Fibroblast of upper back skin (primary cell): ENCODE measurements at places on chromosomes 1 and 21.

- no peak for DNase-seq
Observed at GRCh38 chr1:164629971-164630370, 71.0 kb downstream of the PBX1 start.

- no peak for DNase-seq
Observed at GRCh38 chr1:46580140-46580903, 23.7 kb downstream of the MKNK1 start.

DNA sequence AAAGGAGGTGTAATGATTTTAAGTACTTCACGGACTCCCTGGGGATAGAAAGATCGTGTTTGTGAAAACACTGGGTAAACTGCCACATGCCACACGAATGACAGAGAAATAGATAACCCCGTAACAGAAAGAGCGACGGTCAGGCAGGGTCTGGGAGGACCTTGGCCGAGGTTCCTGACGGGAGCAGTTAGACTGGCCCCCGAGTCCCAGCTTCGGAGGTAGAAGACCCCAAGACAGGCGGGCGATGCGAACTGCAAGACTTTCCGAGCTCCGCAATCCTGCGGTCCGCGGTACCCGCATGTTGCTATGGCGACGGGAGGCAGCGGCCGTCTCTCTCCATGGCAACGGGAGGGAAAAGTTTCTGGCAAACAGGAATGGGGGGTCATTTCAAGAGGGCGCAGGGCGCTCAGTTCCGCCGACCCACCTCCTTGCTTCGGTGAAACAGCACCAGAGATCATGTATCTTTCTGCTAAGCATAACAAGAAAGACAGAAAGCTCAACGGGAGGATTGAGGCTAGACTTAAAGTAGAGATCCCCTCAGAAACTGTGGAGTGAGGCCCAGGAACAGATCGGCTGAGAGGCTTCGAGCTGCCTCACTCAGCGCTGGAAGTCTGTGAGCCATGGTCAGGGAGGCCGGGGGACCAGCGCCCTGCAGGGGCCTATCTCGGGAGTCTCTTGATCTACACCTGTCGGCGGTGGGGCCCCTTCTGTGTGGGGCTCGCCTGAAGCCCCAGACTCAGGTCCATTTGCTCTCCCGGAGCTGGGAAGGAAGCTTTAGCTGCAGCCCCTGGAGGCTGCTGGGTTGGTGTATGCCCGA lies 685 bp upstream of the SYT6 start:
- DNase-seq, result peak; percentile 20

DNA sequence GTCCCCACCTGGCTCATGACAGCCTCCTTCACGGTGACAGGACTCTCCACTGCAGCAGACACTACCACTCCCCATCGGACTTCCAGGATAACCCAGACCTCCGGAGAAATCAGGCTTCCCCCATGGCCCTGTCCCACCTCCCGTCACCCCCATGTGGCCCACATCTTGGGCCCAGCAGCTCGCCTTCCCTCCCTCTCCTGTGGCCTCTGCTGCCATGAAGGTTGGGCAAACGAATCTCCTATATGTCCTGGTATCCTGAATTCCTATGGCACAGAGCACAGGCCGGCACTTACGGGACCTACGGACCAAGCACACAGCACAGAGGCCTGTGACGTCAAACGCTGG lies 82.0 kb downstream of the NPHP4 start:
- DNase-seq, result no peak

- DNase-seq, result no peak
Observed at GRCh38 chr1:82179131-82179530, 378.4 kb downstream of the ADGRL2 start.

GRCh38 chr1:160494620-160495019 lies 28.4 kb downstream of the SLAMF6 start:
- DNase-seq, result no peak

DNA sequence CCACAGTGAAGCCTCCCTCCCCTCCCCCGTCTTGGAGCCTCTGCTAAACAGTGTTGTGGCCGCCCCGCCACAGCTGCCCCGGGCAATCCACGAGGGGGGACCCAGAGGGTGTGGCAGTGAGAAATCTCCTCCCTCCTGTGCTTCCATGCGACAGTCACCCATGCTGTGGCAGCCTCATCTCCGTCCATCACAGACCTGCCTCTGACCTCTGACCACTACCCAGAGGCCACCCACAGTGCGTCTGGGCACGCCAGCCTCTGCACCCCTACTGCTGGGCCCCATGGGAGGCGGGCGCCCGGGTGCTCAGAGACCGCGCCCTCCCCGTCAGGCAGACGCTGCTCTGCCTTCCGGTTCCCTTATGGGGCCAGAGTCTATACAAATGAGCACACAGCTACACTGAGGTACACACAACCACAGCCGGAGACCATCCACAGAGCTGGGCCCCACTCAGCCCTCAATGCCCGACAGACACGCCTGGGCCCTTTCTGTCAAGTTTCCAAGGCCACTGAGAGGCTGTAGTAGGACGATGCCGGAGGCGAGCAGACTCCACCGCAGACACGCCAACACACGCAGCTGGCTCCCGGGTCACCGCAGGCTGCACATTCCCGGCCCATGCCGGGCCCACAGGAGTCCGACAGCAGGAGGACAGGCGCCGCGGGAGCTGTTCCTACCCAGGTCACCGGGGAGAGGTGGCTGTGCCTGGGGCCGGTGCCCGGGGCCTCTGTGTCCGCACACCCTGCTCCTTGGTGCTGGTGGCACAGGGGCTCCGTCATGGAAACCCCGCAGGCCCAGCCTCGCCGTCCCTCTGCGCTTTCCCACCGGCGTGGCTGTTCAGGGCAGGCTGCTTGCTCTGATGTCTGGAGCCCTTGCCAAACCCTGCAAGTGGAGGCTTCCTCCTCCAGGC lies 23.9 kb upstream of the TMEM52 start:
- no peak for DNase-seq

DNA sequence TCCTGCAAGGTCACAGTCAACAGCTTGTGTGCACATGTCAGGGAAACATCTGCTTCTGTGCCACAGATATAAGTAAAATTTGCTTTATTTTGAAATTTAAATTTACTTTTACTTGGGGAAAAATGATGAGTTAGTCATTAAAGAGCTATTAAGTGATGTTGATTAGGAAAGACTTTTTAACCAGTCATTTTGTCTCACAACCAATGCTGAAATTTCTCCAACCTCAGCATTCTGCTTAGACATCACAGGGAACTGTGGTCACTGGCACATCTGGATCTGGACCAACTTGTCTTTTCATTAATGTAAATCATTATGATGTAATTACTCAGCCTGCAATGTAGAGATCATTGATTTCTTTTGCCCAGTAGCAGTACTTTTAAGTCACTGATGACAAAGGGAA lies 301.0 kb downstream of the TTLL7 start:
- DNase-seq, result peak; percentile 24

- no peak for DNase-seq
Observed at GRCh38 chr1:244678697-244679096, 25.8 kb downstream of the DESI2 start.

DNA sequence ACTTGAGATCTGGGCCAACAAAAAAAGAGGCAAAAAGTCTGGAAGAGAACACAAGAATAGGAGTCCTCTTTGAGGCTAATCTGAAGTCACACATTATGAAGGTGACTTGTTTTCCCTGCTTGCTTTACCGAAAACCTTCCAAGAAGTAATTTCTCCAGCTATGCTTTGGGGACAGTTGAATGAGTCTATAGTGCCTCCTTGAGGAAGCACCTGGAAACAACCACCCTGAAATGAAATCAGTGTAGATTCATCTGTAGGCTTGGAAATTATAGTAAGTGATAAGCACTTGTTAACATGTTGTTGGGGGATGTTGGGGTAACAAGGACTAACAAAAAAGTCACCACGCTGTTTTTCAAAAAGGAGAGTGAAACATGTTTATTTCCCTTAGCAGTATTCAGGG lies 23.4 kb upstream of the RPTN start:
- DNase-seq, result peak; percentile 13

GRCh38 chr1:172494166-172494565 lies 38.8 kb upstream of the SUCO start:
- no peak for DNase-seq

- peak; percentile 31 for DNase-seq
Observed at GRCh38 chr21:15688809-15689208, 41.0 kb upstream of the USP25 start.

GRCh38 chr1:164183854-164184635 lies 374.9 kb upstream of the PBX1 start:
- no peak for DNase-seq

GRCh38 chr1:20339811-20340457 lies 49.3 kb downstream of the VWA5B1 start:
- no peak for DNase-seq

GRCh38 chr1:119323216-119323982 lies 45.2 kb upstream of the HAO2 start:
- DNase-seq, result no peak

- DNase-seq, result no peak
Observed at GRCh38 chr1:98406352-98407088, 255.0 kb upstream of the SNX7 start.

DNA sequence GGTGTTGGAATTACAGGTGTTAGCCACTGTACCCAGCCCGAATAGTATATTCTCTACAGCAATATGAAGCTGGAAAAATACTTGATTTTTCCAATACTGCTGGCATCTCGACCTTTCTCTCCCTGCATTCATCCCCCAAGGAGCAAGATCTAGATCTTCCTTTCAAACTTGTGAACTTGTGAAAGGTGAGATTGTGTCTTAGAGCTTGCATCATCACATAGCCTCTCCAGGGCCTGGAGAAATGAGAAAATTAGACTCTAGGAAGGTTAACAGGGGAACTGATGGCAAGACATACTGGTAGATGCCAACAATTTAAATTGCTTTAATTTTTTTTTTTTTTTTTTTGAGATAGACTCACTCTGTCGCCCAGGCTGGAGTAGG lies 2.1 kb downstream of the PRUNE1 start:
- no peak for DNase-seq

GRCh38 chr1:82225421-82226185 lies 424.9 kb downstream of the ADGRL2 start:
- DNase-seq, result peak; percentile 47

DNA sequence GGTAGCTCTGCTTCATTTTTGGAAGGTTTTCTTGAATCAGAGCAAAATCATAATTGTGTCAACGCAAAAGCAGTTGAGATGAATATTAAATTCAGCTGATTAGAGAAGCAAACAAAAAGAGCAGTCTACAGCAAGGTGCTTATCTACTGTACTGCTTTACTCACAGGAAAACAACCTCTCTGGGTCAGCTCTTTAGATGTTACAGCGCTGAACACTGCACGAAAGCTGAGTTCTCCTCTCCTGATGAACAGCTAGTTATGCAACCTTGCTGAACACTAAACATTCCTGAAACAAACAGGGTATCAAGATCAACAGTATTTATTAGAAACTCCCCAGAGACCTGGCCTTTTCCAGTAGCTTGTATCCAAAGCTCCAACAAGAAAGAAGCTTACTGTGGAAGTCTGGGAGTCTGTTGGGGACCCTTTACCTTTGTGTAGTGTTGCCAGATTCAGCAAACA lies 41.3 kb downstream of the TBCE start:
- DNase-seq, result no peak

GRCh38 chr1:207868251-207868773 lies 42.6 kb downstream of the CD34 start:
- no peak for DNase-seq

GRCh38 chr1:202305168-202305567 lies 36.6 kb downstream of the UBE2T start:
- no peak for DNase-seq

DNA sequence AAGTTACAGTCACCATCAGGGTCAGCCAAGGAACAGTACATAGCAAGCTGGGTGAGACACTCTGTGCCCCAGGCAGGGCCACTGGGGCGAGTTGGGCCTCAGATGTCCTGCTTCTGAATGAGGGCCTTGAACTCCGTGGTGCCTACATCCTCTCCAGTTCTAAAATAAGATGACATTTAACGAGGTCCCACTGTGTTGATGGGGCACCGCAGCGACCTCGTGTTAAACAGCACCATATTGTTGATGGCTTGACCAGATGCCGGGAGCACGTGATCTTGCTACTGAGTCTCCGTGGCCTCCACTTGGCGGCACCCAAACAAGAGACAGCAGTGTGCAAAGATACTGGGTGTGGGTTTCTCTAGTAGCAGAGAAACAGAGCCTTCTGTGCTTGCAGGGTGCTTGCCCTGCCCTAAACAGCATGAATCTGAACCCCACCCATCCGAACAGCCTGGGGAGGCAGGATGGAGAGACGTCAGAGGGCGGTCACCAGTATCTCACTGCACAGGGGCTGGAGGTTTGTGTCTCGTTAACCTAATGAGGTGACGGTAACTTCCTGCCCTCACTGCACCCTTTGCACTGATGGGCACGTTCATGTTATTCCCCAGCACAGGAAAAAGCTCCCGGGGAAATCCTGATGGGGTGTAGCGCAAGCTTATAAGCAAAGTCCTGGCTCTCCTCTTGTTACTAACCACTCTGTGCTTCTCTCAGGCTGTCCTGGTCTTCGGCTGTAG lies 324.4 kb downstream of the AJAP1 start:
- DNase-seq, result no peak

DNA sequence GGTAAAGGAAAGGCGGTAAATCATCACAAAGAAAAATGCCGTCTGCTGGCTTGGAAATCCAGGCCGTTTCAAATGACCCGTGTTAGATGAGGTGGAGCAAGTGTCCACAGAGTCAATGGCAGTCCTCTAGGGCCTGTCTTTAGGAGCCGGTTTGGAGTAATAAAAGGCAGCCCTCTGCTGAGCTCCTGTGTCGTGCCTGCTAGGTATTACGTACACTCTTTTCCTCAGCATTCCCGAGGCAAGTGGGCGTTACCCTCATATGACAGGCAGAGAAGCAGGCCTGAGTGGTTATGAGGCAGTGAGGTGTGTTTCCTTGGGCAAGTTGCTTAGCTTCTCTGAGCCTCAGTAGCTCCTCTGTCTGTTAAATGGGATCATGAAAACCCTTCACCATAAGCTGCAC lies 7.7 kb downstream of the NENF start:
- no peak for DNase-seq

DNA sequence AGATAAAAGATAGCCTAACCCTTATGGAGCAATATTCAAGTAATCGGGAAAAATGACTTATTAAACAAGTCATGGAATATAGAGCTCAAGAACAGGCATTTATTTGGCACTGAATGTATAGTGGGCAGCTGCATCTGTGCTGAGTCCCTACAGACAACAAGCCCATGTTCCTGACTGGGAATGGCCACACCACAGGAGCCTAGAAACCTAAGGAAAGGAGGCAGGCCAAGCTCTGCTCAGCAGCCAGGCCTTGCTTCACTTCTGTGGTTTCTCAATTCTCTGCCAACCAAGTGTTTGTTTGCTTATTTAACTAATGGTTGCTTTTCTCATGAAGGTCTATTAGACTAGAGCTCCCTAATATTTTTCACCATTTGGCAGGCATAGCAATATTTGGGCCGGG lies 21.5 kb downstream of the AK2 start:
- DNase-seq, result no peak

- DNase-seq, result no peak
Observed at GRCh38 chr1:57605933-57606332, 182.1 kb upstream of the DAB1 start.

- no peak for DNase-seq
Observed at GRCh38 chr1:47181955-47182675, 7.7 kb downstream of the PDZK1IP1 start.

GRCh38 chr1:208182880-208183645 lies 61.1 kb downstream of the PLXNA2 start:
- no peak for DNase-seq

- DNase-seq, result peak; percentile 82
Observed at GRCh38 chr1:100767176-100767890, 47.8 kb downstream of the VCAM1 start.
